CD4-positive, alpha-beta T cell treated with Interleukin-17A for 1 hour (primary cell): ENCODE measurements at places on chromosomes 1 and 21.
A peak's percentile ranks its signal among the peaks of the same experiment; 100 is the strongest.

DNA sequence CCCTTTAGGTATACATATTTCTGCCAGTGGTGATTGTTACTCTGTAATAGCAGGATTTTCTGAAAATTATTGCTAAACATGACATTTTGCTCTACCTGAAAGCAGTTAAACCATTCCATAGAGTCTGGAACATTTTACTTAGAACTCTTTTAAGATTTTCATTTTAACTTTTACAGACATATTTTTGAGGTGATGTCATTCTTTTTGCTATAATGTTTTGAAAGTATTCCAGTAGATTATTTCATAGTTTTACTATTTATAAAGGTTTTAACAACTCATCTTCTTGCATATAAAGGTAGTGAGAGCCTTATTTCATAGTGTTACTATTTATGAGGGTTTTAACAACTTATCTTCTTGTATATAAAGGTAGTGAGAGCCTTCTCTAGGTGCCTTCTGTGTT lies 42.9 kb downstream of the PTBP2 start:
- no peak for DNase-seq

GRCh38 chr1:102861247-102861646 lies 247.1 kb downstream of the COL11A1 start:
- DNase-seq = no peak

DNA sequence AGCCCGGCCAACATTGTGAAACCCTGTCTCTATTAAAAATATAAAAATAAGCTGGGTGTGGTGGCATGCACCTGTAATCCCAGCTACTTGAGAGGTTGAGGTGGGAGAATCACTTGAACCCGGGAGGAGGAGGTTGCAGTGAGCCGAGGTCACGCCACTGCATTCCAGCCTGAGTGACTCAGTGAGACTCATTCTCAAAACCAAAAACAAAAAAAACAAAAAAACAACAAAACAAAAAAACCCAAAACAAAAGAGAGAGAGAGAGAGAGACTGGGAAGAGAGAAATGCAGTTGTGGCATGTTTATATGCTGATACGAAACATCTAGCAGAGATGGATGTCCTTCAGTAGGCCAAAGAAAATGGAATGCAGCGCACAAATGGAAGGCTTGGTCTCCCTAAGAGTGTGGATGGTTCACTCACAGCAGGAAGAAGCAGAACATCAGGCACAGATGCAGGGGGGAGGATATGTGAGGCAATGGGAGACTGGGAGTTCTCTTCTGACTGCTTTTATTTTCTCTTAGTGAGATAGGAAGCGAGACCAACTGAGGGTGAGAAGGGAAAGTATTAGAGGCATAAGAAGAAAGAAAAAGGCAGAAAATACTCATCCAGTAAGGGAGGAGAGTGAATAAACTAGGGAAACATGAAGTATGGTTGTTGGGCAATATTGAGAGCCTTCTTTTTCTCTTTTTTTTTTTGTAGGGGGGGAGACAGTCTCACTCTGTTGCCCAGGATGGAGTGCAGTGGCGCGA lies 16.0 kb downstream of the THEM4 start:
- DNase-seq = no peak

DNA sequence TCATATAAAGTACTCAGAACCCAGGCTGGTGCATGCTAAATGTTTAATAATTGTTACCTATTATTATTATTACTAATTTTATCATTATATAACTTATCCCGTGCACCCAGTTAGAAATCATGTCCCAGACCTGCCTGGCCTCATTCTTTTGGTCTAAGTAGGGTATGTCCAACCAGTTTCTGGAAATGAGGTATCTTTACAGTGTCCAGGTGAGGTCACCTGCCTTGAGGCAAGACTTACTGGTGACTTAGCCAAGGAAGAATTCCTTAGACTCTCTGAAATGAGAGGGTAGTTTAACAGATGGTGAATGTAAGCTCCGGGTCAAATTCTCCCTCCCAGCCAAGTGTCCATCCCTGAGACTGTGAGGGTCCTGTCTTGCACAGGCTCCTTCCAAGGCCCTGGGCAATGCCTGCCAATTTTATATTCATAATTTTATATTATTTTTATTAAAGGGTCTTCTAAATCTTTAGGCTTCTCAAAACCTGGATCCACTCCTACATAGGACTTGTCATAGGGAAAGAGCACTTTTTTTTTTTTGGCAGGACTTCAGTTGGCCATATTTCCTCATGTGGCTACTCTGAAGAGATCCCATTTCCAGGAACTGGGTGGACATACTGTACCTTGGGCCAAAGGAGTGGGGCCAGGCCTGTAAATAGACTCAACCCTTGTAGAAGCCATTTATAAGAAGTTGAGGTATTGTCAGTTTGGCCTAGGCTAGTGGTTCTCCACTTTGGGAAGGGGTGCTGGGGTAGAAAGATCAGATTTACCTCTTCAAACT lies 96.7 kb upstream of the KCNA3 start:
- DNase-seq = no peak

GRCh38 chr1:157841708-157842107 lies at the start of gene CD5L:
Gene CD5L (minus strand): TSS chr1:157841808. CDS start chr1:157841701, 107 bp downstream.
- DNase-seq = no peak

DNA sequence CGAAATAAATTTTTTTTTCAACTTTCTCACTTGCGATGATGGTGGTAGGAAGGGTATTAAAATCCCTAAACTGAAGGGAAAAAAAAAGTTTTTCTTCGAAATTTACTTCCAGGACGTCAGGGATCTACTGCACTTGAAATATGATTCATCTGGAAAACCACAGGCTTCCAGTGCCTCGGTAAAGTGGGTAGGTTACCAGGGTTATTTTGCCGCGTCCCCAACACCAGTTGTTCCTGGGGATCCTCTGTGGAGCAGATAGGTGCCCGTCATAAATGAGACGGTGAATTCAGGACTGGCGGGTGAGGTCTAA lies 773 bp downstream of the RABIF start:
- DNase-seq = no peak

DNA sequence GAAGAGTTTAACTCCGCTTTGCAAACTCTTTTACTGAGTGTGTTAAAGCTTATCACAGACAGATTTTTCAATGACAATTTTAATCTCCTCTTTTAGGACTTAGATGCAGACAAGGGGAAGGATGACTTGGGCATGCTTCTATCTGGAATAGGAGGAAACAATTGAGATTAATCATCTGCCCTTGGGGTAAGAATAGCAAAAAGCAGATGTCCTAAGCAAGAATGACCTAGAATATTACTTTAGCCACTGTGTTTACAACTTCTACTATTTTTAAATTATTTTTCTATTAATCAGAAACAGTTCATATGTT lies 569.0 kb upstream of the ADGRL2 start:
- DNase-seq = no peak

- peak; percentile 44 for DNase-seq
Observed at GRCh38 chr1:88595355-88596002, 88.6 kb upstream of the PKN2 start.

GRCh38 chr1:19456968-19457441 lies 28.3 kb downstream of the CAPZB start:
- DNase-seq = no peak

DNA sequence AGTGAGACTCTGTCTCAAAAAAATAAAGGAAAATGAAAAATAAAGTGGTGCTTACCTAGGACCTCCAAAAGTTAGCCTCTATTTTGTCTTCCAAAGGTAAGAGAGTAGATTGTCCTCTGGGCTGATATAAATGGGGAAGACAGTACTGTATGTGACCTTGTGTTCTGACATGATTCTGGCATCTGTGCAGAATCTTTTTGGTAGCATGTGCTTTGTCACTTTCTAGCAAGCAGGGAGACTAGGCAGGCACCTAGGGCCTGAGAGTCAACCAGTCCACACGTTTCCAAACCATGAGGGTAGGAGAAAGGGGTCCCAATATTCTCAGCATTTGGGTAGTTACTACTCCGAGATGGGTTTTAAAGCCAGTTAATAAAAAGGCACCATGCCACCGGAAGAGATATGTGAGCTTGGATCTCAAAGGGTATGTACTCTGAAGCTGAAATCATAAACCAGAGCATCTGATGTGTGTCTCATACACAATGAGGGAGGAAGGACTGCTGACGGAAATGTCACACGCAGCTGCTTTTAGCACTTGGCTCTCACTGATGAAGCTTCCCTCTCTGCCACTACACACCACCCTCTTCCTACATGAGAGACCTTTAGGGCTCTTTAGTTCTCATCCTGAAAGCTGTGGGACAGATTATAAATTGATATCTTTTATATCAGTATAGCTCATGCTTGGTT lies 27.0 kb upstream of the SLC16A1 start:
- DNase-seq = no peak

- DNase-seq = no peak
Observed at GRCh38 chr1:208268541-208269337, 24.6 kb upstream of the PLXNA2 start.

DNA sequence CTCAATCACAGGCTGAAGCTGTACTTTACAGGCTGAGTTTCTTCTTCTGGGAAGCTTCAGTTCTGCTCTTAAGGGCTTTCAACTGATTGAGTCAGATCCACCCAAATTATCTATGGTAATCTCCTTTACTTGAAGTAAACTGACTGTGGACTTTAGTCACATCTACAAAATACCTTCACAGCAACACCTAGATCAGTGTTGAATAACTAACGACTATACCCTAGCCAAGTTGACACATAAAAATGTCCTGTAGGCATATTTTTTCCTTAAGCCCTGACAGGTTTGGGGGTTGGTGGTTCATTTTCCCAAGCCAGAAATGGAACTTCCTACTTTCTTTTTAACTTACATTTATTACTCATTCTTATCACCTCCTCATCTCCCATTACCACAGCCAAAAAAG lies 42.9 kb upstream of the PRKACB start:
- no peak for DNase-seq

GRCh38 chr1:183374825-183375224 lies 43.4 kb downstream of the NMNAT2 start:
- DNase-seq = no peak

- peak; percentile 46 for DNase-seq
Observed at GRCh38 chr1:211135342-211135950, 1.5 kb upstream of the KCNH1 start.

DNA sequence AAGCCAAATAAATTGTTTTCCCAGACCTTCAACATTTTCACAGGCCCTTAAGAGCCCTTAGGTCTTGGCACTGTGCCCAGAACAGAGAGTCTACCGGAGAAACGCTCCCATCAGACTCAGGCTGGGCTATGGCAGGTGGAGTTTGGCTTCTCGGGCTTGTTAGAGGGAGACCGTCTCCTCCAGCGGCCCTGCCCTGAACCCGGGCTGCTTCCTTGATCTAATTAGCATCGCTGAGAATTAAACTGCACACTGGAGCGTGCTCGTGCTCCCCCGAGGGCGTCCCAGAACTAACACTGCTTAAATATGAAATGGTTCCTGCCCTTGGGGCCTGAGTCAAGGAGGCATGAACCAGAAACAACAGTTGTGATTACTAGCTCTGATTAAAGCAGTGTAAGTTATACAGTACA lies 634.4 kb downstream of the MATN1 start:
- DNase-seq = no peak

DNA sequence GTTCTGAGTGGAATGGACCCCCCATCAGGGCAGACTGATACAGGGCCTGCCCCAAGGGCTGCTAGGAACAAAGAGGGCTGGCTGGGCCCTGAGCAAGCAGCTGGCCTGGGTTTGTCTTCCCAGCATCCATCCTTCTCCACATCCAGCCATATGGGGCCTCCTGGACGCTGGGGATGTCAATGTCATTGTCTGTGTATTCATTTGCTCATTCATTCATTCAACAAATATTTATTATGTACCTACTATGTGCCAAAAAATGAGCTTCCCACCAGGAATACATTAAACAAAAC lies 15.6 kb upstream of the ECE1 start:
- DNase-seq = no peak

GRCh38 chr1:119409731-119410130 lies 5.2 kb upstream of the HSD3B2 start:
- no peak for DNase-seq

DNA sequence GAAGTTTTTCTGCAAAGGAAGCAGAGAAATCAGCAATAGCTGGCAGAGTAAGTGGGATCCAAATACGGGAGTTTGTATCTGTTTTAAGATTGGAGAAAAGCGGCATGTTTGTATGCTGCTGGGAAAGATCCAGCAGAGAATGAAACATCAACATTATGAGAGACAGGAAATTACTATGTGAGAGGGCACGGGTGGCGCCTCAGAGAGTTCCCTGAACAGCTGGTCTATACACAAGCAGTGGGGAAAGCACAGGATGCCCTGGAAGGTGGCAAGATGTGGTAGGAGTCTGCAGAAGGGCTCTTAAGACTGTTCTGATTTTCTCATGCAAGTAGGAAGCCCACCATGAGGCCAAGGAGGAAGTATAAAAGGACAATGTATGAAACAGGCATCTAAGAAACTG lies 130.4 kb downstream of the RERE start:
- no peak for DNase-seq

- no peak for DNase-seq
Observed at GRCh38 chr1:156601892-156602291, 613 bp upstream of the GPATCH4 start.

GRCh38 chr1:10539411-10540043 lies 64.8 kb downstream of the PEX14 start:
- DNase-seq = no peak

DNA sequence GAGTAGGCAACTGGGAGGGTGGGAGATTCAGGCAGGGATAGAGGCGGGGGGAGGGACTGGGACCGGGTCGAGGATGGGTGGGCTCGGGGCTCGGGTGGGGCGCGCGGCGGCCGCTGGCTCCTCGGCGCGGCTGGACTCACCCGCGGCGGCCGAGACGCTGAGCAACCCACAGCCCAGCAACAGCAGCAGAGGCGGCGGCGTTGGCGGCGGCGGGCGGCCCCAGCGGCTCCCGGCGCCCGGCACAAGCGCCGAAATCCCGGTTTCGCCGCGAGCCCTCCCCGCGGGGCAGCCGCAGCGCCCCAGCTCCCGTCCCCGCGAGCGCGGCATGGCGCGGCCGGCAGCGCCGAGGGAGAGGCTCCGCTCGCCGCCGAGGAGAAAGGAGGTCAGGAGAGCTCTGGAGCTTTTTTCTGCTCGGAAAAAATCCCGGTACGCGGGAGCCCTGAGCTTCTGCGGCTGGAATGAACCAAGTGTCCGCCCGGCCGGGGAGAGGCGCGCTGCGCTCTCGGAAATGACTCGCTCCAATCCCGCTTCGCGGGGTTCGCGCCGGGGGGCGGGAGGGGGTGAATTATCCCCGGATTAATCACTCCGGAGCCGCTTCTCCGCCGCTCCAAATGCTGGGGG lies at the start of gene CSMD2:
Gene CSMD2 (minus strand): TSS at position 460 of the 621 bp plus-strand sequence. CDS start 133 bp downstream, at position 327.
- DNase-seq = no peak

- peak; percentile 10 for DNase-seq
Observed at GRCh38 chr1:32500387-32501209, 35.7 kb downstream of the ZBTB8B start.

DNA sequence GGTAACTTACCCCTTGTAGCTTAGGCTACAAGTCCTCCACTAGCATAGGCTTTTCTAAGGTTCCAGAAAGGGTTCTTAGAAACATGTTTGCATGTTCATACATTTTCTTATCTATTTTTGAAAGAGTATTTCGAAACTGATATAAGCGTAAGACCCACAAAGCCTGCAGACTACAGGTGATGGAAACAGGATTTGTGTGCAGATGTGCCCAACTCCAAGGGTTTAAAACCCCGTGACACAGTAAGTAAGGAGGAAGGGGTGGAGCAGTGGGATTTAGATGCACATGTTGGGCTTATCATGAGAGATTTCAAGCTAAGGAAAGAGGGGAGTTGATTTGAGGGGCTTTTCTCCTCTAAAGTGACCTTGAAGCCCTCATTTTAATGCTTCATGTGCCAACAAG lies 164.7 kb downstream of the LTN1 start:
- no peak for DNase-seq
